Ecto neural progenitor cell (in vitro differentiated cells): ENCODE measurements at places on chromosomes 1 and 21.

GRCh38 chr1:84433258-84434080, 35.2 kb downstream of the DNASE2B start:
- no peak for DNase-seq

DNA sequence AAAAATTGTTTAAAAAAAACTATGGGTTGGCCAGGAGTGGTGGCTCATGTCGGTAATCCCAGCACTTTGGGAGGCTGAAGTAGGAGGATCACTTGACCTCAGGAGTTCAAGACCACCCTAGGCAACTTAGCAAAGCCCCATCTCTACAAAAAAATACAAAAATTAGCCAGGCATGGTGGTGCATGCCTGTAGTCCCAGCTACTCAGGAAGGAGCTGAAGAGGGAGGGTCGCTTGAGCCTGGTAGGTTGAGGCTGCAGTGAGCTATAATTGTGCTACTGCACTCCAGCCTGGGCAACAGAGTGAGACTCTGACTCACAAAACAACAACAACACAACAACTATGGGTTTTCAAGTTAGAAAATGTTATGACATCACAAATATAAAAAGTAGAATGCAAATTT, 16.4 kb downstream of the SLAMF7 start:
- no peak for DNase-seq

- DNase-seq: no peak
Measured at GRCh38 chr1:157104598-157105293, 5.1 kb upstream of the ETV3L start.

- DNase-seq: no peak
Measured at GRCh38 chr1:235286667-235287066, 41.3 kb downstream of the ARID4B start.

DNA sequence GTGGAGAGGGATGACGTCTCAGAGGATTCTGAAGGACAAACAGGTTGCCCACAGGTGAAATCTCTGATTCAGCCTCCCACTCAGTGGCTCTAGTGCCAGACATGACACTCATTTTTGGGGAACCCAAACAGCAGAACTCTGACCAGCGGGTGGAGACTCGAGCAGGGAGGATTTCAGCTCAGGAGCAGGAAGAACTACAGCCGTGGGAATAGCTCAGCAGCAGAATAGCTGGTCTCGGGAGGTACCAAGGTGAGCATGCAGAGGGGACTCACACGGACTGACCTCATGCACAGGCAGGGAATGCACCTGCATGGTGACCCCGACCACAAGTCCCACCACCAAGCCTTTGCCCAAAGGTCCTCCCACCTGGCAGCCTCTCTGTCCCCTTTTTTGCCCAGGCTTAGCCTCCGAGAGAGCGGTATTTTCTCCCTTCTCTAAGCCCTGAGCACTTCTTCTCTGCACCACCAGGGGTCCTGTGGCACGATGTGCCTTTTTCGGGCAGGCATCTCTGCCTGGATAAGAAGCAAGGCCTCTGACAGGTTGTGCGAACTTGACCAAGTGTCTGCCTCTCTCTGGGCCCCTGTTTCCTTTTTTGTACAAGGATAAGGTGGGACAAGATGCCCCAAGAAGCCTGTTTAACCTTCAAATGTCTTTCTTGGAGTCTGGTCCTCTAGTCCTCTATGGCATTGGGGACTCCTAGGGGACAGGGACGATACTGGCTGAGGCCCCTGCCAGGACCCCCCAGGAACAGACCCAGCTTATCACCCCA, 8.8 kb upstream of the FGR start:
- DNase-seq: peak; percentile 60

- peak; percentile 25 for DNase-seq
Measured at GRCh38 chr1:226949401-226949800, 9.3 kb downstream of the COQ8A start.
